Activated CD8-positive, alpha-beta memory T cell treated with anti-CD3 and anti-CD28 coated beads, Interleukin-2, amount 50 U/mL, for 48 hours (primary cell): ENCODE measurements at places on chromosomes 2 and 18.
A peak's percentile ranks its signal among the peaks of the same experiment; 100 is the strongest.

DNA sequence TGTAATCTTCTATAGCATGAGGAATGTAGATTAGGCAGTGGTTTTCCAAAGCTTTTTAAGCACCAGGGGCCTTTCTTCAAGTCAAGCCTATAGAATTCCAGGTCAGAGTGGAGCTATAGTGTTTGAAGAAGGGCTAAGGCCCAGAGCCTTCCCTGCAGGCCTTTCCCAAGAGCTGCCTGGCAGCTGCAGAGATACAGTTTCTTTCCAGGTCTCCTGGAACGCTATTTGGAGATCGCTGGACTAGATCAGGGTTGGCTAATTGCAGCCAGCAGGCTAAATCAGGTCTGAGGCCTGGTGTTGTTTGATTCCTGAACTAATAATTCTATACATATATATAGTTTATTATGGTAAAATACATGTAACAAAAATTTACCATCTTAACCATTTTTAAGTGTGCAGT is 319.0 kb upstream of the SPRED2 start:
- no peak for DNase-seq

- peak; percentile 41 for DNase-seq
Measured at GRCh38 chr2:105933906-105934305, 189.2 kb downstream of the NCK2 start.

GRCh38 chr2:239828192-239828972 is 196.8 kb downstream of the NDUFA10 start:
- peak; percentile 28 for DNase-seq

GRCh38 chr2:239075918-239076758 is 228.3 kb downstream of the TWIST2 start:
- no peak for DNase-seq

DNA sequence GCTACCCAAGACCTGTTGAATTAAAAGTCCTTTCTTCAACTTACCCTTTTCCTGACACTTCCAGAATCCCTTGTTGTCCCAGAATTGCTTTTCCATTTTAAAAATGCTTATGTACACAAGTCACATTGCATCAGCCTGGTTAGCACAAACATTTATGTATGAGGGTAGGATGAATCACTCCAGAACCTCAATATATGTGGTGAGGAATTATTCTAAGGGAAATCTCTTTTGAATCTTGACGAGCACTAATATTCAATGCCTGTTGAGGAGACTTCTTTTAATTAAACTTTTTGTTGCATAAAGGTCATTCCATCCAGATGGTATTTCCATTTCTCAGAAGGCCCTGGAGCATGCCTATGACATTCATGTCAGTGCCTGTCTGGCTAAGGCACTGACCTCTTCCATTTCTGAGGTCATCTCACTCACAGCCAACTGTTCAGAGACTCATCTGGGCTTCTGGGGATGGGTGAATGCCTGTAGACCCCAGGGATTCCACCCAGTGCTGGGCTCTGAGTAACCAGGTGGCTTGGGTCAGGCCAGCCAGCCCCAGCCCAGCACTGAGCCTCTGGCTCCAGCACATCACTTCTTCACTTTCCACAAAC is 28.2 kb downstream of the ACMSD start:
- no peak for DNase-seq

- no peak for DNase-seq
Measured at GRCh38 chr18:5574843-5575242, 31.0 kb upstream of the EPB41L3 start.

GRCh38 chr2:120607506-120607905 is 128.2 kb upstream of the GLI2 start:
- DNase-seq: no peak

- no peak for DNase-seq
Measured at GRCh38 chr2:21519412-21519811, 395.6 kb downstream of the TDRD15 start.

DNA sequence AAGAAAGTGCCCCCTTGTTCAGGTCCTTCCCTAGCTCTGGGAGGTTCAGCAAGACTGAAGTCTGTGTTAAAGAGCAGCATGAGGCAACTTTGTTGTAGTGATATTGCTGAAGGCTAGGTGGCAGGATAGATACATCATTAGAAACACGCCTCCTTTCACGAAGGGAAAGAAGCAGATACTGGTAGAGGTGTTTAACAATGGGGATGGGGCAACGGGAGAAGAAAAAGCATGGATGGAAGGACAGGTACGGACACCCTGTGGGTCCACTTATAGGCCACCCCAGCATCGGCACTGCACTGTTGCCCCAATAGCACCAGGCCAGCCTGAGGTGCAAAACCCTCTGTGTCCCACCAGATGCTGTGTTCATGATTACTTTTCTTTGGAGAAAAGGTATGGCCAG is 3.5 kb upstream of the IGFBP5 start:
- no peak for DNase-seq

GRCh38 chr2:209191139-209191538 is 232.7 kb upstream of the MAP2 start:
- no peak for DNase-seq

GRCh38 chr2:113834051-113834730 is 55.7 kb upstream of the ACTR3 start:
- no peak for DNase-seq

DNA sequence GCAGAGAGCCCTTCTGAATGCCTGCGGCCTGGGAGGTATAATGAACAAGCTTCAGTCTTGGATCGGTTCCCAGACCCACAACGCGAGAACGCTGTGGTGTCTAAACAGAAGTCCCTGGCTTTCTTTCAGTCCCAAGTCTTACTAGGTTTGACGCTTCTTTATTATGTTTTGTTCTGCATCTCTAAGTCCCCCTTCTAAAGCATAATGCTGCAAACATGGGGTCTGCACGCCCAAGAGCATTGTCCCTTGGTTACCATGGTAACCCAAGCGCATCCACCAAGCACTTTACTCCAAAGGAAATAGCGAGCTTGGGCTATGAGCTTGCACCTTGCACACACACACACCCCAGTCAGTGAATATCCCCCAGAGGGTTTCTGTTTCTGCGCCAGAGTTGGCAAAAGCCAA is 193.7 kb downstream of the INO80D start:
- no peak for DNase-seq

GRCh38 chr2:202121532-202122162 is 48.6 kb downstream of the KIAA2012 start:
- DNase-seq: no peak
